Fibroblast of lung (primary cell): ENCODE measurements at places on chromosomes 2 and 18. TPM values are rescaled to one million over a fixed set of nuclear protein-coding genes. Genes with fewer than 3 reads are reported as not detected.

DNA sequence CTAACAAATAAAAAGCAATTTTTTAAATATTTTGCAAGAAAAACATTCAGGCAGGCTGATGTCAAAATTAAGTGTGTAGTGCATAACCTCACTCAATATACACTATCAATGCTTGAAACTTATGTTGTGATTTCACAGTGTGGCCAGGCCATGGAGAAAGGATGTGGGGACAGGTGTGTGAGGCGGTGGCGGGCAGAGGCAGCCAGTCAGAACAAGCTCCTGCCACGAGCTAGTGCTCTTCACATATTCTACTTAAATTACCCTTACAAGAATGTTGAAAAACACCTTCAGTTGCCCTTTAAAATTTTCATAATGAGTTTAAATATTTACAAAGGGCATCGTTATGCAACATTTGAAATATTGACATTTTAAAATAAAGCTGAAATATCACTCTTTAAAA is 43.2 kb downstream of the CYB5A start:
- no peak for DNase-seq

DNA sequence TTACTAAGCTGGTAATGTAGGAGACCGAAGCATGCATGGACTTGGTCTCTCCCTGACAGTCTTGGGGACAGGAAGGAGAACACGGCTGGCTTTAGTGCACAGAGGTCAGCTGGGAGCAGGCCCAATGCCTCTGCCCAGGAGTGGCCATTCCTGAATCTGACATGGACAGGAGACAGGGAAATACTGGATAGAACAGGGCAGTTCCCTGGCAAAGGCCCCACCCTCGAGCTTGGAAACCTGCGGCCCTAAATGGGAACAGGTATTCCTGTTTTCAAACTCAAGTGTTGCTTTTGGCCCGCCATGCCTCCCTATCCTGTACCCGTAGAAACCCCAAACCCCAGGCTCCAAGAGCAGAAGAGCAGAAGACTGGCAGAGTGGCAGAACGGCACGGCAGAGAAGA is 107.4 kb downstream of the ZNF516 start:
- no peak for DNase-seq

DNA sequence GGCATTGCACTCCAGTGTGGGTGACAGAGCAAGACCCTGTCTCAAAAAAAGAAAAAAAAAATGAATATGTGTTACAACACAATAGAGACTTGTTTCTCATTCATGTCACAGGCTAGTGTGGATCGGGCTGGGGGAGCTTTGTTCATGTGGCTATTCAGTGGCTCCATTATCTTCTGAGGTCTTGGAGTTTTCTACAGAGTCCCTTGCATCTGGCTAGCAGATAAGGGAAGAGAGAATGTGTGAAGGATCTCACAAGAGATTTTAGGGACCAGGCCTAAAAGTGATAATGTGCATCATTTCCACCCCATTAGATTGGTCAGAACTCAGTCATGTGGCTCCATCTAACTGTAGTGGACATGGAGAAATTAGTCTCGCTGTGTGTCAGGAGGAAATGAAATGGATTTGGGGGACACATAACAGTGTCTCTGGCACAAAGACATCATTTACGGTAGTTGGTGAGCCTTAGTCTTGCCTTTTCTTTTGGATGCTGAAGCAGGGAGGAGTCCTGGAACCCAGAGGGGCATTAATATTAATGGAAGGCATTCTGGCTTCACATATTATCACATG is 32.4 kb upstream of the CASP10 start:
- no peak for DNase-seq

DNA sequence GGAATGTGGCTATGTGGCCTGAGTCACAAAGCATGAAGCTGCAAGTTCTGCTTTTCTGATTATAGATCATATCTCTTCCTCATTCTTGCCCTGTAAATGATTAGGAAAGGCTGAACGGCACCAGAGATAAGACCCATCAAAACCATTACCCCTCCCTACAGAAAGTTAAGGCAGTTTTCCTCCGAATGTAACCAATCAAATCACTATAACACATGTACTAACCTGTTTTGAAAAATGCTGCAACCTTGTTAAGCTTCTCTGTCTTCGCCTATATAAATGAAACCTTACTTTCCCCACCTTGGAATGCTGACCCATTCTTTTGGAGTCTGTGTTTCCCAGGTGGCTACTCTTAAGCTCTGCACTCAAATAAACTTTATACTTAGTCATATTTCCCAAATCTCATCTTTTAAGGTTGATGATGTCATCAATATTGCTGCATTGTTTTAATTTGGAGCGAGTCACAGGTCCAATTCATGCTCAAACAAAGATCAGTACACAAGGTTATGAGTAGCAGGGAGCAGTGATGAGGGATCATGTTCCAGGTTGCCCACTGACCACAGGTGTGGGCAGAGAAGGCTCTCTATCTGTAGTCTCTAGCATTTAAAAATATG is 662.3 kb downstream of the IRS1 start:
- peak; percentile 34 for DNase-seq

SPATS2L gene
- 291 and 304 TPM in 2 replicates for polyA plus RNA-seq

- DNase-seq = no peak
Observed at GRCh38 chr18:26208977-26209376, 17.3 kb upstream of the TAF4B start.

ABCB11 gene
- not detected in 2 replicates for polyA plus RNA-seq

MALL gene
- polyA plus RNA-seq = 3.6 and 32.5 TPM in 2 replicates

SCN7A gene
- polyA plus RNA-seq = 3.9 and 8.9 TPM in 2 replicates

RUFY4 gene
- polyA plus RNA-seq = not detected in 2 replicates

GRCh38 chr2:227188292-227188691 is 23.9 kb downstream of the COL4A3 start:
- DNase-seq = peak; percentile 67

TRIM54 gene
- 0.06 TPM in 1 of 2 replicates, not detected in the other for polyA plus RNA-seq

GRCh38 chr2:84223191-84223590 is 235.9 kb downstream of the SUCLG1 start:
- peak; percentile 16 for DNase-seq

KCNE4 gene
- 6.0 and 17.8 TPM in 2 replicates for polyA plus RNA-seq

DNA sequence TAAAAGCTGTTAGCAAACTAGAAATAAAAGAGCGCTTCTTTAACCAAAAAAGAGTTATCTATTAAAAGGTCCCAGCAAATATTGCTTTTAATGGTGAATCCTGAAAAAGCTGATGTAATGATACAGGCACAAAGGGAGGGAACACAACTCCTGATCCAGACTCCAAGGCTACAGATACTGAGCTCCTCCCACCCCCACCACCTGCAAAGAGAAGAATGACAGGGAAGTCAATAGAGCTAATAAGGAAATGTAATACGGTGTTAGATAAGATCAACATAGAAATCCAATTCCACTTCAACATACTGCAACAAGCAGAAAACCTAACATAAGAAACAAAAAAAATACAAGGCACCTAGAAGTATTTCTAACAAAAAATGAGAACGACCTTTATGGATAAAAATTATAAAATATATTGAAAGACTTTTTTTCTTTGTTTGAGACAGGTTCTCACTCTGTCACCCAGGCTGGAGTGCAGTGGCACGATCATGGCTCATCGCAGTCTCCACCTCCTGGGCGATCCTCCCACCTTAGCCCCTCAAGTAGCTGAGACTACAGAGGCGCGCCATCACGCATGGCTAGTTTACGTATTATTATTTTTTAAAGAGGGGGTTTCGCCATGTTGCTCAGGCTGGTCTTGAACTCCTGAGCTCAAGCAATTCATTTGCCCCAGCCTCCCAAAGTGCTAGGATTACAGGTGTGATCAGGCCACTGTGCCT is 192.2 kb downstream of the HDAC4 start:
- no peak for DNase-seq

- no peak for DNase-seq
Observed at GRCh38 chr18:48867978-48868377, 82.8 kb downstream of the SMAD7 start.

CMPK2 gene
- 0.20 and 0.52 TPM in 2 replicates for polyA plus RNA-seq

DNA sequence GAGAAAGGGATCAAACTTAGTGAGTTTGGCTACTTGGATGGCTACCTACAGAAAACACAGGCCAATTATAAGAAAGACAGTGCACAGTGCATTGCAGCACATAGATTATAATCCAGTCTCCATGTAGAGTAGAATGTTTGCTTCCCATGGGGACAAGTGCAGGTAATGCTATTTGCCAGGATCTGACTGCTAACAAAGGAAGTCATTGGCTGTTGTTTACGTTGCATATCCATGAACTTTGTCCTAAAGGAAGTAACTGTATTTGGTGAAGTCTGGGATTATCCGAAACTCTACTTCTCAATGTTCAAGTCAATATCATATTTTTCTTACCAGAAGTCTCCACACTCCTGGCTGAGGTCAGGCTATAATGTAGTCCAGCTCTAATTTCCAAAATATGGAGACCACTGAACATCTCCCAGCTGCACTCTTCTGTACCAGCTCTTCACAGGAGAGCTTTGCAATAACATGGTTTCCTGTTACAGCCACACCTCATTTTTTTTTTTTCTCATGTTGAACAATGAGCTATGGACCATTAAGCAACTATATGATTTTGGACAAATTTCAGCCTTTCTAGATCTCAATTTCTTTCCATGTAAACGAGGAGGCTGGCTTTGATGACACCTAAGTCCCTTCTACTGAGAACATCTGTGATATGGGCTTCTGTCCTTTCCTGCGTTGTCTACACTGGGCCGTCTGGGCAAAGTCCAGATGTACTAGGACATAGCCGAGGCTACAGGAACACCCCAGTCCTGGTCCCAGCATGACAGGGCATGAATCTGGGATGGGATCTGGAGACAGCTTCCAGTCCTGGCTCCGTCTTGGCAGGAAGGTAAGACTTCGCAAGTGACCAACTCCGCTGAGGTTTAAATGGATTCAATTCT is 154.8 kb downstream of the LAMA1 start:
- DNase-seq = no peak

ASAP2 gene
- polyA plus RNA-seq = 19.9 and 24.0 TPM in 2 replicates
